Stimulated activated CD4-positive, alpha-beta T cell treated with anti-CD3 and anti-CD28 coated beads, Interleukin-1b, Interleukin-23, amount 100 ng/mL, for 1 hour (primary cell): ENCODE measurements at places on chromosomes 12 and 14.

DNA sequence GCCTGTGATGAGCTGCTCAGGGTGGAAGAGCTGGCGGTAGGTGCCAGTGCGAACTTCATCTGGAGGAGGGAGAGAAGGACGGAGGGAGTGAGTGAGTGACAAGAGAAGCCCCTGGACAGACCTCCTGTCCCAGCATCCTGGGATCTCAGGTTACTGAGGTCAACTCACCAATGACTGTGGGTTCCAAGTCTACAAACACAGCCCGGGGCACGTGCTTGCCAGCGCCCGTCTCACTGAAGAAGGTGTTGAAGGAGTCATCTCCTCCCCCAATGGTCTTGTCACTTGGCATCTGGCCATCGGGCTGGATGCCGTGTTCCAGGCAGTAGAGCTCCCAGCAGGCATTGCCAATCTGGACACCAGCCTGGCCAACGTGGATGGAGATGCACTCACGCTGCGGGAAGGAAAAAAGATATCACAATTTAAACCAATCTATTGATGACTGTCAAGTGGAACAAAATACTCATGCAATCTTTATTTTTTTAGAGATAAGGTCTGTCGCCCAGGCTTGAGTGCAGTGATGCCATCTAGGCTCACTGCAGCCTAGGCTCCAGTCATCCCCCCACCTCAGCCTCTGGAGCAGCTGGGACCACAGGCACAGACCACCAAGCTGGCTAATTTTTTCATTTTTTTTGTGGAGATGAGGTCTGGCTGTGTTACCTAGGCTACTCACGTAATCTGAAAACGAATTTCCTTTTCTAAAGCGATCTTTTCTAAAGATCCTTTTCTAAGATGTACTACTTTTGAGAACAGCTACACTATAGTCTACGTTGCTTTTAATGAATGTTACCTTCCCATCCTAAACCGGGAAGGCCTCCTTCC is 1.7 kb downstream of the TUBA1B start:
- DNase-seq: no peak

DNA sequence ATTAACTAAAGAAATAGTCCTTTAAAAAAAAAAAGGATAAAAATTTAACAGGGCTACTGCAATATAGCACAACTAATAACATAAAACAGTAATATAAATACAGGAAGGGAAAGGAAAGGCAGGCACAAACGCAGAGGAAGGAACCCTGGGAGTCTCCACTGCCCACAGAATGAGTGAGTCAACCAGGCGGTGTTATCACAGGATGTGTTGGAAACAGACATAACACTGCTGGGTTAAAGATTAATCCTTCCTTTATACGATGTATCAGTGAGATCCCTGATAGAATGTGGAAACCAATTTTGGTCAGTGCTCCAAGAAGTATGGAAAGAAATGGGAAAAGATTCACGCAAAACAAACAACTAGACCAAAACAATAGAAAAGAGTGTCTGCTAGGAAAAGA is 47.9 kb downstream of the FGD6 start:
- no peak for DNase-seq

- DNase-seq: no peak
Measured at GRCh38 chr12:42617622-42618021, 28.1 kb upstream of the PRICKLE1 start.

DNA sequence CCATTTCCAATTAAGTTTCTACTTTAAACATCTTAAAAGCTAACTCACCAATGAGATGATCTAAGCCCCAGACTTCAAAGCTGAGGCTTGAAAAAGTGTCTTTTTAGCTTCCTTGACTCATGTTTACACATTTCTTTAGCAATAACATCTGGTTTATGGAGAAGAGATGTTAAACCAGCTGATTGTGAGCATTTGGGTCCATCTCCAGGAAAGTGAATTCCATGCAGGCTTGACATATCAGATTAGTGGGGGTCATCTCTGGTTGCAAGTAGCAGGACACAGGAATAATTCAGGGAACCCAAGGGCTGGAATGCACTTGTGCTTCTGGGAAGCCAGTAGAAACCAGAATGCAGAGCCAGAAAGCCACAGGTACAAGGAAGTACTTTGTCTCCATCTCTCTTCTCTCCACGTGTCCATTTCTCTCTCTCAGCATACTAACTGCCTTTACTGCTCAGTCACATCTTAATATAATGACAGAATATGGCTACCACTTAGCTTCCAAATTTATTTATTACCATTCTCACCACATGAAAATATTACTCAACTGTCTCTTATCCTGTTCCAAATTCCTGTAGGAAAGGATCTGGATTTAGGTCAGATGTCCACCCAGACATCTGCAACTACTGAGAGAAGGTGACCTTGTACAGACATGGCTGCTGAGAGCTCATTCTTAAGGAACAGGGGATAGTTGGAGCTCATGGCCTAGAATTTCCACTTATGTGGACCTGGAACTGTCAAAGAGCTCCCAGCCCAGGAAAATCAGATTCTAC is 104.4 kb downstream of the SCN8A start:
- no peak for DNase-seq

- no peak for DNase-seq
Measured at GRCh38 chr14:43407706-43408105, 1099.4 kb downstream of the FSCB start.
